HS-5 (cell line): ENCODE measurements at places on chromosomes 4 and X.

DNA sequence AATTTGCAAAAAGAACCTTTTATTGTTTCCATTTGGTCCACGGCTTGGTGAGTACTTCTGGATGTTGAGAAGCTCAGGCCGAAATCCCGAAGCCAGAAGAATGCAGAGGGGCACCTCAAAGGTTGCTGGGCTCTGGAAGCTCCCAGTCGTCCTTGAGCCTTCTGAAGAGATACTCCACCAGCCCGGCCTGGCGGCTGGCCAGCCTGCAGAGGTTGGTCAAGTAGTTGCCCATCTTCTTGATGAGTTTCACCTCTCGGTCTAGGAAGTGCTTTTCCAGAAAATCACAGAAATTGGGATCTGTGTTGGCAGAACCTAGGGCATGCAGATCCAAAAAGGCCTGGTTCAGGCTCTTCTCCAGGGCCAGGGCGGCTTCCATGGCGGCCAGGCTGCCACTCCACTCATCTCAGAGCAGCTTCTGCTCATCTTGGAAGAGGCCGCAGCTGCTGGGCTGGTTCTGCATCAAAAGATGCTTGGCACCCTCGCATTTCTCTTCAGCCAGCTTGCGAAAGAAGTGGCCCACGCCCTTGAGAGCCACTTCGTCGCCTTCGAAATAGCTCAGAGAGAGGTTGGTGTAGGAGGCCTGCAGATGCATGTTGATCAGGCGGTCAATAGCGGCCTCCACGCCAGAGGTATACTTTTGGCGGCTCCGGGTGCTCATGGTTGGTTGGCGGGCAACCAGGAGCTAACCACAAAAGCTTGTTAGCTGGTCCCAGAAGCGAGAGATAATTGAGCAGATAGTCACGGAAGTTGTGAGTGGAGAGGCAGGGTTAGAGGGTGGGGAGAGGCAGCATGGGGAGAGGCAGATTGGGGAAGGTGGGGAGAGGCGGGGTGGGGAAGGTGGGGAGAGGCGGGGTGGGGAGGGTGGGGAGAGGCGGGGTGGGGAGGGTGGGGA, 76.5 kb upstream of the TSPAN7 start:
- no peak for DNase-seq

- peak; percentile 13 for DNase-seq
Observed at GRCh38 chrX:25083661-25084060, 67.9 kb upstream of the ARX start.

DNA sequence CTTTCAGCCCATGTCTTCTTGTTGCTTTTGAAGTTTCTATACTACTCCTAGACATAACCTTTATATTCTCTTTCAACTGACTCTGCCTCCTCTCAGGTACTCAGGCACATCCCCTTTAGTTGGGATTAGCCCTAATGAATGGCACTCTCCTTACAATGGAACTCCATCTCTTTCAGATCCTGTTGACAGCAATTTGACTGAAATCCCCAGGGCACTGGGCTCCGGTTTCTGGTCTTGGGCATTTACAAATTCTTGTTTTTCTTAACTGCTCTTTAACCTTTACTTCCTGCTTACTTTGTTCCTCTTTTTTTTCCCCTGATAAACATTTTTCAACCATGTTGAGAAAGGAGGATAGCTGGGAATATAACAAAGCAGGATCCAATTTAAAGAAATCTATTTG, 68.9 kb downstream of the ENOX2 start:
- DNase-seq, result no peak

- no peak for DNase-seq
Observed at GRCh38 chrX:151745651-151746050, 11.1 kb downstream of the CNGA2 start.

GRCh38 chrX:39002466-39002865, 201.2 kb downstream of the MID1IP1 start:
- DNase-seq, result no peak

DNA sequence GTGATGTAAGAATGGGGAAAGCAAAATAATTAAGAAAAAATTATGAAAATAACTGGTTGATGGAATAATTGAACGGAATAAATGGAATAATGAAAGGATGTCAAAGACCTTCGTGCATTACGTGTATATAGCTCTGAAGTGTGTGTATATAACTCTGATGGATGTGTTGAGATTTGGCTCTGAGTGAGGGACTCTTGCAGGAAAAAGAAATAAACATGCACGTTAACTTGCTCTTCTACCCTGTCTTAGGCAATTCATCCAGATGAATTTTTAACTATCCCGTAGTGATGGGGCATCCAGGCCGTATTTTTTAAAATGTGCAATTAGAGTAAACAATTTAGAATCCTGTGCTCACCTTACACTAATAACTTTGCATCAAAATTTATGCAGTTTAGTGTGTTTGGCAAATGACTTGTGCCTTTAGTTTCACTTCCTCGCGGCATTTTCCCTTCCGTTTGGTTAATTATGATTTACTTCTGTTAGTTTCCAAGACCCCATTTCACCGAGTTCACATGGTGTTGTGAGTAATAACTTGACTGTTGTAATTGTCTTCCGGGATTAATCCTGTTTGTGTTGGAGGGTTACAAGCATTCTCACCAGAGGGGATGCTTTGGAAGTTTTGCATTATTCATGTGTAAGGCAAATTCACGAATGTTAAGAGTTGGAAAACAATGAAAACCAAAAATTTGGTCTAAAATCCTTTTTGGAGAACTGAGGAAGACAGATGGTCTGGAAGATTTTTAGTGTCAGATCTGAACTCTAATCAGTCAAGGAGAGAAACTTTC, 256.5 kb upstream of the FAT1 start:
- no peak for DNase-seq

GRCh38 chr4:79848329-79848728, 224.7 kb downstream of the ANTXR2 start:
- no peak for DNase-seq

DNA sequence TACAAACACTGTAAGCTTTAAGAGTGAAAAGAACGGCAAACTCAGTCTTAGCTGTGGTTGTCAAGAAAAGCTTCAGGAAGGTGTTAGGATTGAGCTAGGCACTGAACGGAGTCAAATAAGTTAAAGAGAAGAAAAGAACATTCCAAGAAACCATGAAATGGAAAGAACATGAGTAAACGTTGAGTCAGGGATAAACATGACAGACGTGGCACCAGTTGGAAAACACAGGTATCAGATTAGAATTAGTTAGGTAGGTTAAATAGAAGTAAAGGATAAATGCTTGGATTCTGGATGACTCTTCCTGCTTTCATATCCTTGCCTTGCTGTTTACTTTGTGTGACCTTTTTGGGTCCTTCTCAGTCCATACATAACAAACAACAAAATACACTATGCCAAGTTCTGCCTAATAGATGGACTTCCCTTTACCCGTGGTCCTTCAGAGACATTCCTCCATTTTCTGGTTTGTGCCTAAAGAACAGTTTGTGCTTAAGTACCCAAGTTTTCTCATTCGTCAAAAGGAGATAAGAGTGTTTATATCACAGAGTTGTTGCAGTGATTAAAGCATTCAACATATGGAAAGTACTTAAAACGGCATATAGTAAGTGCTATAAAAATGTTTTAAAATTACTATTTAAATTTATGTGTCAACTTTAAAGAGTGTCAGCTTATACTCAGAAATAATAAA, 446.9 kb downstream of the TMA16 start:
- DNase-seq, result no peak

DNA sequence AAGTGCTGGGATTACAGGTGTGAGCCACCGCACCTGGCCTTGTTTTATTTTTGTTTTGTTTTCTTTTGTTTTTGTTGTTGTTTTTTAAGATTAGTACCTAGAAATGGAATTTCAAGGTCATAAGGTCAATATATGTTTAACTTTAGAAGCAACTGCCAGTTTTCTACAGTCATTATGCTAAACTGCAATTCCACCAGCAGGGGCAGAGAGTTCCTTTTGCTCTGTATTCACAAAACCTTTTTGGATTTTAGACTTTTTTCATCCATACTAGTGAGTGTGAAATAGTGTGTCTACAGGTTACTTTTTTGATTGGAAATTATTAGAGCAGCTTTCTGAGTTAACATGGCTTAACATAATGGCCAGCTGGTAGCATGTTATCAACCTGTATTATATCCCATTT, 580.6 kb downstream of the TRIML1 start:
- no peak for DNase-seq

GRCh38 chr4:2259036-2259540, 2.8 kb downstream of the MXD4 start:
- no peak for DNase-seq

DNA sequence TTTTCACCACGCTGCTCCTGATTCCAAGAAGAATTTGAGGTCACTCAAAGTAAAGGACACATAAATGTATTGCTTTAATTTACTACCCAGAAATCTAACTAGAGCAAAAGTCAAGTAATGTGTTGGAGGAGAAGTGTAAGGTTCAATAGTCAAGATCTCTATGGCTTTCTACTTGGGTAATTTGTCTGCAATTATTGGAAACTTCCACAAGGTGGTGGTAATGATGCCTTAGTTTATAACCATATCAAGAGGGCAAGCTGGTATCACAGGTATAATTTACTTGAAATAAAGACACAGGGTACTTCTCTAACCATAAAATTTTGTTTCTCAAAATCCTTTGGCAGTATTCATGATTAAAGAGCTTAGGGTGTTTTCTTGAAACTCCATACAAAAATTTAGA, 10.2 kb upstream of the GRIA3 start:
- no peak for DNase-seq

GRCh38 chr4:155076256-155076785, 132.1 kb upstream of the NPY2R start:
- no peak for DNase-seq

DNA sequence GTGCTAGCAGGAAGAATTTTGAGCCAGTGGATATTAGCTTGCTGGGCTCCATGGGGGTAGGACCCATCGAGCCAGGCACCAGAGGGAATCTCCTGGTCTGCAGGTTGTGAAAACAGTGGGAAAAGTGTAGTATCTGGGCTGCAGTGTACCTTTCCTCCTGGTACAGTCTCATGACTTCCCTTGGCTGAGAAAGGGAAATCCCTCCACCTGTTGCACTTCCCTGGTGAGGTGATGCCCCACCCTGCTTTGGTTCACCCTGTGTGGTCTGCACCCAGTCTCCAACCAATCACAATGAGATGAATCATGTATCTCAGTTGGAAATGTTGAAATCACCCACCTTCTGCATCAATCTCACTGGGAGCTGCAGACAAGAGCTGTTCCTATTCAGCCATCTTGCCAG, 341.4 kb upstream of the IRS4 start:
- DNase-seq, result no peak

DNA sequence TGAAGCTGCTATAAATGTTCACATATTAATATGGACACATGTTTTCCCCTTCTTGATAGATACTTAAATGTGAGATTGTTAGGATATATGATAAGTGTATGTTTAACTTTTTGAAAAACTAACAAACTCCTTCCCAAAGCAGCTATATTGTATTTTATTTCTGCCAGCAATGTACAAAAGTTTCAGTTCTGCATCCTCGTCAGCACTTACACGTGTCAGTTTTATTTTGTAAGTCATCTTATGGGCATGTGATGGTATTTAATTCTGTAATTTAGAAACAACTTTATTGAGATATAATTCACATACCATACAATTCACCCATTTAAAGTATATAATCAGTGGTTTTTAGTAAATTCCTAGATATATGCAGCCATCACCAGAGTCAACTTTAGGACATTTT, 31.6 kb downstream of the RAPGEF2 start:
- DNase-seq, result no peak

DNA sequence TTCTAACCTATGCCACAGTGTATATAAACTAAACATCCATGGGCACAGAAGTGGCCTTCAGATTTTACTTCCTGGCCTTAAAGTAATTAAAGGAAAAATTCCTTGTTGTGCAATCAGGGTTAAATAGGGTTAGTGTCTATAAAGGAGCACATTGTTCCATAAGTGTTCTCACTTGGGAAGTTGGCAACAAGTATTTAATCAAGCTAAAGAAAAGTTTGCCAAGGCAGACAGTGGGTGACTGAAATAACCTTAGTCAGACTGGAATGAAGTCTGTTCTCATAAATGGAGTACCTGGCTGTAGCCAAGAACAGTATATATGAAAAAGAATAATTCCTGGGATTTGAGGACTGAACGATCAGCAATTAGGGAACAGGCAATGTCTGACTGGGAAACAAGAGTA, 213.6 kb downstream of the HTR2C start:
- no peak for DNase-seq

DNA sequence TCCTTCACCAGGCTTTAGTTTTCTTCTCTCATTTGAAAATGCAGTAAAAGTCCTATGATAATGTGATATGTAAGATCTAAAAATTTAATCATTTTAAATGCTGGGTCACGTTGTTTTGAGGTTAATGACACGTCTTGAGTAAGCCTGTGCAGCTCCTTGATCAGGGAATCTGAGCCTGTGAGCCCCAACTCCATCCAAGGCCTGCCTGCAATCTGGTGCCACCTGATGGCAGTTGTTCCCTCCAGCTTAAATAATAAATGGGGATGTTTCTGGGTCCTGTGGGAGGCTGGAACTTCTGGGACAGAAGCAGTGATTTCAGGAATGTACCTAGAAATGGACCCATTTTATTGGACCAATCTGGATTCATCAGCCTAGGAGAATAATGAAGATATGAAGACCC, 455.4 kb upstream of the ADGRL3 start:
- DNase-seq, result no peak

- DNase-seq, result no peak
Observed at GRCh38 chrX:129908636-129909035, 2.7 kb downstream of the UTP14A start.

DNA sequence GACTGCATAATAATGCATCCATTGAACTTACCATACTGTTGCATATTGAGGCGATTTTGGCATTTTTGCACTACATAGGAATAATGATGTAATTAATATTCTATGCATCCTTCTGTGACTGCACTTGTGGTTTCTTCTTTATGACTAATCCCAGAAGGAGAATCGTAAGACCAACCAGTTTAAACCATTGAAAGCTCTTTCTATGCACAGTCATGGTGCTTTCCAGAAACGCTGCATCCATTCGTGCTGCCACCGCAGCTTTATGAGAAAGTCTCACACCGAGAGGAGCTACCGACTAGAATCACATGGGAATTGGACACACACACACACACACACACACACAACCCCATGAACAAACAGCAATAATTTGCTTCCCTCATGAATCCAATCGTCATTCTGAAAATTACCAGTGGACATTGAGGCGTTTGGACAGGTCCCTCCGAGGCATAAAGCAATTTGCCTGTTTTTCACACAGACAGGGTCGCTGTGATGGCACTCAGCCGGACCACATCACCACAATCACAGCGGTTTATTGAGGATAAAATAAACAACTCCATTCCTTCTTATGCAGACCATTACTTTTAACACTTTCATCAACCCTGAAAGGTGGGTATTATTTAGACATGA, 64.2 kb downstream of the PACRGL start:
- no peak for DNase-seq
